ENCODE measurements at places on chromosomes 1 and 21.

DNA sequence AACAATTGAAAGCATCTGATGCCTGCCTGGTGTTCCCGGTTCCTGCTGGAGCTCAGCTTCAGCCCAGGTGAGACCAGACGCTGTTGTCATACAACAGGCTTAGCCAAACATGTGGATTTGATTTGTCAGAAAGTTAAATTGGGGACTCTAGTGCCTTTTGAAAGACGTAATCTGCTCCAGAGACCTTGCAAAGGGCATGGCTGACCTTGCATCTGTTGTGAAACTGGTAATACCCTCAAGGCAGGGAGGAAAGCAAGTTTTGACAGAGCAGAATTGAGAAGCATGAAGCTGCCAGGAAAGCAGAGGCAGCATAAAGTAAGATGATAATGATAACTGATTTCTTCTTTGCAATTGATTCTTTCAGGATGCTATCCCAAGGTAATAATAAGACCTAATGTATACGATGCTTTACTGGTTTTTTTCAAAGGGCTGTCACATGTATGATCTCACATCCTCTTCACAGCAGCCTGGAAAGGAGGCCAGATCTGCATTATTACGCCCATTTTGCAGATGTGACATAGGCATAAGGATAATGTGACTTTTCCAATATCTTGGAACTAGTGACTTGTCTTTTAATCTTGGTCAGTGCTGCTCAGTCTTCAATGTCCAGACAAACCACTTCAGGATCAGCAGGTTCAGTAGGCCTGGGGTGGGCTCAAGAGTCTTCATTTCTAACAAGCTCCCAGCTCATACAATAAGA, 24.7 kb upstream of the CNN3 start:
- DNase-seq: no peak

- DNase-seq: no peak
These were observed 3.0 kb upstream of the ADCY10 start for GRCh38 chr1:167916766-167917511.

DNA sequence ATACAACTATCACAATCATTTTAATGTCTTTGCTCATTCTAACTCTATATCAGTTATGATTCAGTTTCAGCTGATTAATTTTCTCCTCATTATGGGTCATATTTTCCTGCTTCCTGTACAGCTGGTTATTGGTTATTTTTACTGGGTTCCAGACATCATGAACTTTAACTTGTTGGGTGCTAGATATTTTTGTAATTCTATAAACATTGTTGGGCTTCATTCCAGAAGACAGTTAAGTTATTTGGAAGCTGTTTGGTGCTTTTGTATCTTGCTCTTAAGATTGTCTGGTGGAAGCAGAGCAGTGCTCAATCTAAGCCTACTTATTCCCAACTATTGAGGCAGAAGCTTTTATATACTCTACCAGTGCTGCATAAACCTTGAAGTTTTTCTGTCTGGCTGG, 34.4 kb upstream of the HFM1 start:
- no peak for DNase-seq

DNA sequence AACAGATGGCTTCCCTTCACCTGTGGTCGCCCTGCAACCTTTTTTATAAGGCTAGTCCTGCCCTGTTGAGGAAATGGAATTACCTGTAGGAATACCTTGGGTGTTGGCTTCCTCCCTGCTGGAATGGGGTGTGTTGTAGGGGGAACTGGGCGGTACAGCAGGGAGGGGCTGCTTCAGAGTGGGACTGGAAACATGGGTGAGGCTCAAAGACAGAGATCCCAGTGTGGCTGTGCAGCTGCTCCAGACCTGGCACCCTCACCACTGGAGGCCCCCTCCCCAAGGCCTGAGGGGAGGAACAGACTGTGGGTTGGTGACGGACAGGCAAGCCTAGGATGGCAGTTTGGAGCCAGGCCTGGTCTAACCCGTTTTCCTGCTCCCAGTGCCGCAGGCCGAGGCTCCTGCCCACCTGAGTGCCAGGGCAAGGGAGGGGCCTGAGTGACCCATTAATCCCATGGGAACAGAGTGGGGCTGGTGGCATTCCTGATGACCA, 4.5 kb downstream of the EFNA3 start:
- no peak for DNase-seq

GRCh38 chr1:8122477-8123407, 96.6 kb upstream of the ERRFI1 start:
- DNase-seq: no peak

GRCh38 chr1:176193023-176193422, 14.1 kb downstream of the COP1 start:
- DNase-seq: no peak

GRCh38 chr1:48227165-48228013, 4.9 kb downstream of the SLC5A9 start:
- peak; percentile 4 for DNase-seq

DNA sequence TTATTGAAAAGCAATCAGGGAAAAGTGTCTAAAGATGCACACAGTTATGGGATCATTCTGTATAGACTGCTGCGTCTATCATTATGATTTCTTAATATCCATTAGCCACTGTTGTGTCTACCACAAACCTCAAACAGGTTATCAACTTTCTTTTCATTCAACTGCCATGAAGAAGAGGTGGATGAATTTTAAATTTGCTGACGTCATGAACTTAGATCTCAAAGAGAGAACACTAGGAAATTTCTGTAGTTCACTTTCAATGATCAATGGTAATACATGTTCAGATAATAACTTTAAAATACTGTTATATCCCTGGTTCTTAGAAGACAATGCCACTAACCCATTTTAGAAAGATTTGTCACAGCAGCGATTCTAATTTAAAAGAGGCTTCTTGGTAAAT, 6.7 kb downstream of the PLA2G4A start:
- DNase-seq: no peak

DNA sequence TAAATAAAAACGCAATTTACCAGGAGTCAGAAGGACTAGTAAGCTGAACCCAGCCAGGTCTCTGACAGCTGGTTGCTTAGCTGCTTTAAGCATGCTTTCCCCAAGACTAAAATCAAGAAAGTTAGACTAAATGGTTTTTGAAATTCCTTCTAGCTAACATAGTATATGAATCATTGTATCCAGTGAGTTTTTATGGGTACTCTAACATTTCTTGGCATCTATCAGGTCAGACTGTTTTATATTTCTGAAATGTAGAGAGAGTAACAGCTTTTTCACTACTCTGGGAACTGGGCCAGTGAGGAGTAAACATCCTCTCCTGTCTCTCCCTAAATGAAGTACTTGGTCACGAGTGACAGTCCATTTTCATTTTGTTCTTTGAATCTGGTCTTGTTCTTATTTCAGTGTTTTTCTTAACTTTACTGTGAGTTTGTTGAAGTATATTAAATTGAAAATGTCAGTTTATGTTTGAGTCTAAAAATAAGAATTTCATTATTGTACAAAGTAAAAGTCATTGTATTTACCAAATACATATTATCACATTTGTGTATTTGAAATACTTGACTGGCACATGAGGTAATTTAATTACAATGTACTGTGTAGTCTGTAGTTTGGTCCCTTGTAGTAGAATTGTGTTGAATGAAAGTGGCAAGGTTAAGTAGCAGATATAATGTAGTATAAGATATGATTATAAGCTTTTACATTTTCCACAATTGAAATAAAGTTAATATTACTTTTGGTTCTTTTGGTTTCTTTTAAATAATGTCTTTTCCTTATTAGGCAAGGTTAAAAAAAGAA, 47.6 kb downstream of the PKN2 start:
- DNase-seq: peak; percentile 31

GRCh38 chr1:180734366-180734765, 102.5 kb downstream of the XPR1 start:
- DNase-seq: no peak

DNA sequence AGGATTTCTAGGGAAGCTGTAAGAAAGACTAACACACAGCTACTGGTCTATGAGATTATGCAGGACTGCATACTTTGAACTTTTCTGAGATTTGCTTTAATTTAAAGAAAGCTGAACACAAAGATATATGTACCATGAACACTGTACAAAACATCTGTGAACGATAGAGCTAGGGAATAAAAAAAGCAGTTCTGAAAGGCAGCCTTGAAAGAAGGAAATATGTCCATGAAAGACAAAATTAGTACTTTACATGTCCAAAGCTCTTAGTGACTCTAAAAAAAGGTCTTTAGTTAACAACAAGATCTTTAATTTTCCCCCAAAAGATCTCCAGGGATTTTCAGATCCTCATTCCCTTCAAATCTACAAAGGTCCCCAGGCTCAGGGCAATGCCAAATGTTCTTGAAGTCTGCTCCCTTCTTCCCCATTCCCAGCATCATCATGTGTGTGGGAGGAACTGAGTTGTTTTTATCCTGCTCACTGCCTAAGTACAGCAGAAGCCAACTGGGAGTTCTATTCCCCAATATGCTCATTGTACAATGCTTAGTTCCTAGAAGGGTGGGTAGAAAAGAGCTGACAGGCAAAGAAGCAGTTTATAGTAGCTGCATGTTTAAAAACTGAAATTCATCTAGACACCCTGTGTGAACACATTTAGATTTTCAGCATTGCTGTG, 60.1 kb upstream of the PTCH2 start:
- DNase-seq: no peak

- no peak for DNase-seq
These were observed 46.1 kb downstream of the NPHS2 start for GRCh38 chr1:179529482-179530195.

GRCh38 chr1:232335261-232335660, 294.7 kb downstream of the SIPA1L2 start:
- DNase-seq: no peak

GRCh38 chr1:119647228-119647733, 785 bp downstream of the ZNF697 start:
- DNase-seq: peak; percentile 8

DNA sequence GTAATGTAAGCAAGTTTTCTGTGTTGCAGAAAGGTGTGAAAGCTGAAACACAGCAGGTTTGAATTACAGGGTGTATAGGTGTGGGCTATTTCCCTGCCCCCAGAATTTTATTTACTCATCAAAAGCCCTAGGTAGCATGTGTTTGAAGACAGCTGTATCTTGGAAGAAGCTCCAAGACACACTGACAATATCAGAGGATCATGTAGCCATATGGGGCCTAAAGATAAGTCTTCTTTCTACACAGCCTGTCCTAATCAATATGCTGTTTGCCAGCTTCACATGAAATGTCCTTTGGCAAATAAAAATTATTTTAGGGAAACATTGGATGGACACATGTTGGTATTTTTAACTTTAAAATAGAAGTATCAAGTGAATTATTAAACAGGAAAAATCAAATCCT, 17.5 kb upstream of the SUCO start:
- peak; percentile 82 for DNase-seq

DNA sequence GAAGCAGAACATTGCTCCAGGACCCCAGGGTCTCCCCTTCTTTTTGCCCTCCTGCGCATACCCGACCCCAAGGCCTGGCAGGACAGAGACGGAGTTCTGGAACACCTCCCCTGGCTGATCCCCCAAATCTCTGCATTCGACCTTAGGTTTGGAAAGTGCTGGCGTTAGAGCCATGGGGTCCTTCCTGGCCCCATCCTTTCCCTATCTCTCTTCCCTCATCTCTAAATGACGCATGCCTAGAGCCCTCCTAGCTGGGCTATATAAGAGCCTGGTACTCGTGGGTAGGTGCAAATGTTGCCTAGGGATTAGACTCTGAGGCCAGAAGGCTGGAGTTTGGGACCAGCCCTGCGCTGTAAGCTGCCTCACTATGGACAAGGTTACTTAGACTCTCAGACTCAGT, 16.6 kb downstream of the SLC26A9 start:
- no peak for DNase-seq

- DNase-seq: no peak
These were observed 70.7 kb downstream of the AGPAT3 start for GRCh38 chr21:43935711-43936110.

- DNase-seq: peak; percentile 25
These were observed 27.4 kb downstream of the POFUT2 start for GRCh38 chr21:45260191-45260825.

DNA sequence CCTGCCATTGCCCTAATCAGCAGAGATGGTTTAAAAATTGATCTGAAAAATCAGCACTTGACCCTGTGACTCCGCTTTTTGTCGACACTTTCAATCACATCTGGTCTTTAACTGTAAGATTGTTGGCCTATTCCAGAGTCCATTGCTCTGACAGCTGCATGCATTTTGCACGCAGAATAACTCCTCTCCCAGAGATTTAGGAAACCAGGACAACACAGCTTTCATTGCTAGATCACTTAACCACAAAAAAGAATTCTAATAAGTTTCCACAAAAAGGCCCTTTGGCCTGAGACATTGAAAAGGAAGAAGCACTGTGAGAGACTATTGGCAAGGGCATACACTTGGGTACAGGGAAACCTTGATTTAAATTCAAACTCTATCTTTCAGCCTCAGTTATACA, 373.1 kb downstream of the TGFB2 start:
- DNase-seq: no peak

All from hematopoietic multipotent progenitor cell treated with erythropoietin and hydrocortisone succinate and interleukin-3 and kit ligand, for 6 days (in vitro differentiated cells).